Epithelial cell of proximal tubule (primary cell): ENCODE measurements at places on chromosomes 11 and 22.
A peak's percentile ranks its signal among the peaks of the same experiment; 100 is the strongest.

DNA sequence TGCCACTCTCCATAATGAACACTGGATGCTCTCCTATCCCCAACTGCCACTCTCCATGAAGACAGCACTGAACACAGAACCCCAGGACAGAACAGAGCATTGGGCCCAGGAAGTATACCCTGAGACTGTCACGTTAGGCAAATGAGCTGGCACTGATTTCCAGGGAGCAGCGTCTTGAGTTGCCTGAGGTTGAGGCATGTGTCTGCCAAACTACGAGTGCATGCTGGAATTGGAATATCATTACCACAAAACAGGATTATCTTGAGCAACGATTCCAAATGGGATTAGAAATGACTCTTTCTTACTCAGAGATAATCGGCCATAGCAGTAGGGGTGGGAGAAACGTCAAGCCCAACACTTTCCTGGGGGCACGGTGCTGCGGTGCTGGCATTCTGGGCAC is 39.9 kb downstream of the CLPB start:
- no peak for DNase-seq

DNA sequence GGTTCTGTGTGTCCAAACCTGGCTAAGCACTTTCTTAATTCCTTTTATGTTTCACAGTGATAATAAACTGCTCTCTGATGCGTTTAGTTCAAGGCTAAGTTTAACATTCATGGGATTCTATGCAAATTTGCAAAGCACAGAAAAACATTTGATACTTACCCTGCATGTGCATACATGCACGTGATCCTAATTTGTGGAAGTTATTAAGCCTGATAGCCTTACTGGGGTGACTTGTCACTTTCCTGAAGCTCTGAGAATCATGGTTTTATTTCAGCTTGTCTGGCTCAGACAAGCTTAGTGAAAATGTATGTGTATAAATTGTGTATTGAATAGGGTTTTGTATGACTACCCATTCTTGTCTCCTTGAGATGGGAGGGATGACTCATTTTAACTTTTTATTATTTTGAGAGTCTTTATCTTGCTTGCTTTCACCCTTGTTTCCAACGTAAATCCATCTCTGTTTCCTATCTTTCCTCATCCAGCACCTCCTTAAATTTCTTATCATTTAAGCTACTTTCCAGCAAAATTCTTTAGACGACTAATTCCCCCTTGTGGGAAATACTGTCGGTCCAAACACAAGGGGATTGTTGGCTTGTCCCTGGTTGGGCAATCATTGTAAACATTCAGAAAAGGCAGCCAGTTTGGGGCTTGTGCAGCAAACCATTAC is 167.1 kb downstream of the C11orf91 start:
- no peak for DNase-seq

DNA sequence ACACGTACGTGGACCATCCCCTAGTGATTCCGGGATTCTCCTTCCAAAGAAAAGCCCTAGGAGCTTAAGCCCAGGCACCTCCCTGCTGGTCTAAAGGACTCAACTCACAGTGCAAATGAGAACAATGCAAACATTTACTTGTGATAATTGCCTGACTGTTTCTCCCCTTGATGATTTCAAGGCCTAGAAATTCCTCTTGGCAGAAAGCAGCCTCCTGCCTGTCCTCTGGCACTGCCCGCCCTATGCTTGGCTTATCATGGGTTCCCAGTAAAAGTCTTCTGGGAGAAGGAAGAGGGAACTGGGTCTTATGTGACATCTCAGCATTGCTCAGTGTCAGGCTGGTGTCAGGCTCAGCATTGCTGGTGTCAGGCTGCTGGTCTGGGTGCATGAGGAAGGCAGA is 351.8 kb downstream of the SHANK2 start:
- no peak for DNase-seq

GRCh38 chr11:9170450-9170849 is 79.1 kb upstream of the SCUBE2 start:
- no peak for DNase-seq

- no peak for DNase-seq
These were observed 1.8 kb downstream of the SIK3 start for GRCh38 chr11:117096201-117096991.

DNA sequence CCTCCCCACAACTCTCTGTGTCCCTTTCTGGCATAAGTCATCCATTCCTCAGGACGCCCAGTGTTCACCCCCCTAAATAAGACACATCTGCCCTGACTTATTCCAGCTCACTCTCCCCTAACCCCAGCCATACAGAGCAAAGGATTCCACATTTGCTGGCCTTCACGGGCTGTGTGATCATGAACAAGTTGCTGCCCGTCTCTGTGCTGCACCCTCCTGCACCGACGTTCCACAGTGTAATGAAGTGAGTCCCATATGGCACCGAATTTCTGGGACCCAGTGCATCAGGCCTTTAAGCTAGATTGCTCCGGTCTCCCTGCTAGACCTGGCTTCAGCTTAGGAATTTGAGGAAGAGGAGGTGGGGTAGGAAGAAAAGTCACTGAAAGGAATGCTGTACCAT is 22.4 kb upstream of the LRRC32 start:
- no peak for DNase-seq

- no peak for DNase-seq
These were observed 23.5 kb downstream of the SUN2 start for GRCh38 chr22:38732251-38732815.

GRCh38 chr22:17258015-17258787 is 39.0 kb upstream of the ADA2 start:
- DNase-seq = no peak

GRCh38 chr11:127191261-127191660 is 190.7 kb upstream of the KIRREL3 start:
- no peak for DNase-seq

DNA sequence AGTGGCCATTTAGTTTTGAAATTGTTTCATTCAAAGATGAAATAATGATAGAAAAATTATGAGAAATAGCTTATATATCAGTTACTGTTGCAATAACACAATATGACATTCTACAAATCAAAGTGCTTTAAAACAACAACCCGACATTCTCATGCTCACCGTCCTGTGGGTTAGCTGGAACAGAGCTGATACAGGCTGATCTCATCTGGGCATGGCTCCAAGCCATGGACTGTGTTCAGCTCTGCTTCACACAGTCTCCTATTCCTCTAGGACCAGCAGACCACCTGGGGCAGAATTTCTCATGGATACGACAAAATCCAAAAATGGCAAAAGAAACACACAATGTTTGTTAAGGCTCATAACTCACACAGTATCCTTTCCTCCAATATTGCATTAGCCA is 178.6 kb downstream of the CNTN5 start:
- DNase-seq = peak; percentile 6

- DNase-seq = no peak
These were observed 20.6 kb downstream of the IFT27 start for GRCh38 chr22:36755316-36755715.

DNA sequence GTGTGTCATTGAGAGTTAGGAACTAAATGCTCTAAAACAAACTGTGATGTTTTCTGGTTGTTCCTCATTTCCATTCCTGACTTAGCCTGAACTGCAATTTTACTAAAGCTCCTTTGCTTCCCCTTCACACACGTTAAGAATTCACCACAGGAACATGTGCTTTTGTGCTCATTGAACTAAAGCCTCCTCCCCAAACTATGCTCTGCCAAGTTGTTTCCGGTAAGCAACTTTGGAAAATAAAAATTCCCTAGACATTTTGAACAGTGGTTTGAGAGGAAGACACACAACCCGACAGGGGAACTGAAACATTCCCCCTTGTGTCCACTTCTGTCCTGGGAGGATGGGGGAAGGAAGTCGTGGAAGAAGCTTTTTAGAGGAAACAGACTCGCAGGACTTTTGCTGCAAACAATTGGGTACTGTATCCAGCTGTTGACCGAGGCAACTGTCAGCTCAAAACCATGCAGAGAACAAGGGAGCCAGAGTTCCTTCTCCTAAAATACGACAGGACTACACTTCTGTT is 66.9 kb downstream of the GAB2 start:
- DNase-seq = peak; percentile 20

- no peak for DNase-seq
These were observed 245.0 kb upstream of the TBCEL start for GRCh38 chr11:120778685-120779490.

DNA sequence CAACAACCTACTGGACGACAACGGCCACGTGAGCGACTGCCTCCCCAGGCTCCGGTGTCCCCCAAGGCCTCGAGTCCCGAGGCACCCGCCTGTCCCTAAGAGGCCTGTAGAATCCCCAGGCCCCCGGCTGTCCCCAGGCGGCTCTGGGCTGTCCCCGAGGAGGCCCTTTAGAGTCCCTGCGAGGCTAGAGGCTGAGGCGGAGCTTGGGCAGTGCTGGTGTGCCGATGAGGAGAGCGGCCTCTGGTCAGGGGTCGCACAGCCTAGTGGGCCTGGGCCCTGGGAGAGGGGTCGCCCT is 3.7 kb downstream of the TBX1 start:
- DNase-seq = no peak

DNA sequence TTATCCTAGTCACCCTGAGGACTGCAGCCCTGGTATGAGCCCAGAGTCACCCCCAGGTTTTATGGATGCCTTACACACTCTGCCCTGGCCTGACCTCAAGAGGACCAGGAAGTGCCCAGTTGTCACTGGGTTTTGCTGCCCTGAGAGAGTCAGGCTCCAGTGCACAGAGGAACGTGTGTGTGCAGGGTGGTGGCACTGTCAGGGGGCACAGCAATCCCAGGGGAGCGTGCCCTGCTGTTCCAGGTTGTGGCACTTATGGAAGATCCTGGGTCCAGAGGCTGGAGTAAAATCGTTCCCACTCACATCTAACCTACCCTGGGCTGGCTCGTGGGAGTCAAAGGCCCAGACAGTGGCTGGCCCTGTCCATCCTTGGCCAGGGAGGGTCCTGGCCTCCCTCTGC is 7.6 kb downstream of the APOBEC3A start:
- no peak for DNase-seq

GRCh38 chr22:17318817-17319216 is 50.4 kb upstream of the CECR2 start:
- DNase-seq = no peak

GRCh38 chr22:20038574-20038973 is 17.7 kb downstream of the TANGO2 start:
- DNase-seq = no peak

DNA sequence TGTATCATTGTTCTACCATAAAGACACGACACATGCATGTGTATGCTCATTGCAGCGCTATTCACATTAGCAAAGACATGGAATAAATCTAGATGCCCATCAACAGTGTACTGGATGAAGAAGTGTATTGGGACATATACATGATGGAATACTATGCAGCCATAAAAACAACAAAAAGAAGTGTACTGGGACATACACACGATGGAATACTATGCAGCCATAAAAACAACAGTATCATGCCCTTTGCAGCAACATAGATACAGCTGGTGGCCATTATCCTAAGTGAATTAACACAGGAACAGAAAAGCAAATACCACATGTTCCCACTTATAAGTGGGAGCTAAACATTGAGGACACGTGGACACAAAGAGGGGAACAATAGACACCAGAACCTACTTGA is 22.7 kb downstream of the ARL14EP start:
- DNase-seq = no peak

DNA sequence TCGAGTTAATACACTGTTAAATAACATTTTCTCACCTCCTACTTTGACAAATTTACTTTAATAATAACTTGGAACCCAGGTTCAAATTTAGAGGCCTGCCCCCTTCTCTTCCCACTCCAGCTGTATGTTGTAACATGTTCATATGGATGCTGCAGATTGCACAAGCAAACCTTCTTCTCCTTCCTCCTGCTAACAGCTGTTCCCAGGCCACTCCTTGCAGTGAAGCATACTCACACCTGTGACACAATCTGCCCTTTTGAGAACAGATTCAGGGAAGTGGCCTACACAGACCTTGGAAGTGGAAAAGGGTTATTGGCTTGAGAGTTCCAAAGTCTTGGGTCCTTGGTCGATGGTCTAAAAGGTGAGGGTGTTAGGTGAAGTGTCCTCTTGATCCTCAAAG is 131.9 kb downstream of the TEAD1 start:
- no peak for DNase-seq

- DNase-seq = no peak
These were observed 14.5 kb downstream of the CRYBA4 start for GRCh38 chr22:26636296-26636695.

- no peak for DNase-seq
These were observed 1.5 kb upstream of the IGF2 start for GRCh38 chr11:2140411-2141400.

DNA sequence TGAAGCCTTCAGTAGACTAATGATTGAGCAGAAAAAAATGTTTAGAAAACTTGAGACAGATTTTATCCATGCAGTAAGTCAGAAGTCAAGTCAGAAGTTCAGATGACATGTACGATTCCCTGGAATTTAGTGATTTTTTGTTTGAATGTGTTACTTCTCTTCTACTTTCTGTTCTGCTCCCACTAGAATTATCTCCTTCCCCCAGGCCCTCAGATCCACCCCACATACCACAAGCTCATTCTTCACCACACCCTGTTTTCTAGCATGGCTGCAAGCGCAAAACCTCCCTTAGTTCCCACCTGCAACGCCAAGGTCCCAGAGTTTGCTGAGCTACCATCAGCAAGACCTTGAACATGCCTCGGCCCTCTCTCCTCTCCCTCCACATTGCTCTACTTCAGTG is 64.1 kb downstream of the KCNJ1 start:
- DNase-seq = no peak

DNA sequence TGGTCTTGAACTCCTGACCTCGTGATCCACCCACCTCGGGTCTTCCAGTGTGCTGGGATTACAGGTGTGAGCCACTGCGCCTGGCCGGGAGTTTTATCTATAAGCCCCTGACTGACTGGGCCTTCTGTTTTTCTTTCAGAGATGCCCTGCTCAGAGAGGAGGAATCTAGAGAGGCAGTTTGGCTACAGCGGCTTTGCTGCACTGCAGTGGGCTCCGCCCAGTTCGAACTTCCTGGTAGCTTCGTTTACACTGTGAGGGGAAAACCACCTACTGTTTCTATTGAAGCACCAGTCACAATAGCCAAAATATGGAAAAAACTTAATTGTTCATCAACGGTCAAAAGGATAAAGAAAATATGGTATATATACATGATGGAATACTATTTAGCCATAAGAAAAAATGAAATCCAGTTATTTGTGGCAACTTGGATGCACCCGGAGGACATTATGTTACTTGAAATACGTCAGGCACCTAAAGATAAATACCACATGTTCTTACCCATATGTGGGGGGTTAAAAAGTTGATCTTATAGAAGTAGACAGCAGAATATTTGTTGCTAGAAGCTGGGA is 31.9 kb upstream of the FAM181B start:
- DNase-seq = no peak

GRCh38 chr22:38412435-38413084 is 42.4 kb downstream of the KCNJ4 start:
- DNase-seq = no peak

- DNase-seq = no peak
These were observed 914.2 kb downstream of the TBC1D22A start for GRCh38 chr22:47676685-47677084.

- no peak for DNase-seq
These were observed 25.7 kb downstream of the KCNQ1 start for GRCh38 chr11:2470495-2470894.

GRCh38 chr11:115903179-115903578 is 399.0 kb upstream of the CADM1 start:
- DNase-seq = no peak

DNA sequence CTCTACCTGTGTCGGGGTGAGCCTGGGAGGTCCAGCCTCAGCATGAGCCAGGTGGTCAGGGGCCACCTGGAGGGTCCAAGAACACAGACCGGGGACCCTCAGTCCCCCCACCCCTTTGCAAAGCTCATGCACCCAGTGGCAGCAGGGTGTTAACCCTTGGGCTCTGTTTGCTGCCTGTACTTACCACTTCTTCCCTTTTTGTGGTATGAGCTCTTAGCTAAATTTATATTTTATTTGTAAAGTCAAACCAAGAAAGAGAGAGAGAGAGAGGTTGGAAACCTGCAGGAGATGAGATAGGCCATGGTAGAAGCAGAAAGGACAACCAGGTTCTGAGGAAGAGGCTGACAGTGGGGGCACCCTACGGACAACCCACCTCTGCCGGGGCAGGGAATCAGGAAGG is 29.9 kb downstream of the IL10RA start:
- DNase-seq = no peak
